ENCODE measurements at places on chromosomes 1 and 21.

- no peak for DNase-seq
Measured at GRCh38 chr1:15975358-15975804, 520 bp downstream of the ZBTB17 start.

DNA sequence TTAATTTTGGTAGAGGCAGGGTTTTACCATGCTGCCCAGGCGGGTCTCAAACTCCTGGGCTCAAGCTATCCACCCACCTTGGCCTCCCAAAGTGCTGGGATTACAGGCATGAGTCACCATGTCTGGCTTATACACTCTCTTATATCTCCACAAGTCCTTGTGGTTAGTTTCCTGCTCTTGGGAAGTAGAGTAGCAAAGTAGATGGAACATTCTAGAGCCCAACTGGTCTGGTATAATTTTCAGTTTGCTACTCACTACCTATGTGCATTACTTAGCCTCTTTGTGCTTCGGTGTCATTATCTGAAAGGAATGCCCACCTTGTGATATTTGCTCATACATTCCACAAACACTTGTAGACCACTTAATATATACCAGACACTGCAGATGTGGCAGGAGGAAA lies 96.6 kb upstream of the IPO9 start:
- no peak for DNase-seq

- DNase-seq = peak; percentile 73
Measured at GRCh38 chr1:178093951-178094738, at the start of gene RASAL2. Gene RASAL2 (plus strand): TSS chr1:178094104. CDS start chr1:178094493, 389 bp downstream.

DNA sequence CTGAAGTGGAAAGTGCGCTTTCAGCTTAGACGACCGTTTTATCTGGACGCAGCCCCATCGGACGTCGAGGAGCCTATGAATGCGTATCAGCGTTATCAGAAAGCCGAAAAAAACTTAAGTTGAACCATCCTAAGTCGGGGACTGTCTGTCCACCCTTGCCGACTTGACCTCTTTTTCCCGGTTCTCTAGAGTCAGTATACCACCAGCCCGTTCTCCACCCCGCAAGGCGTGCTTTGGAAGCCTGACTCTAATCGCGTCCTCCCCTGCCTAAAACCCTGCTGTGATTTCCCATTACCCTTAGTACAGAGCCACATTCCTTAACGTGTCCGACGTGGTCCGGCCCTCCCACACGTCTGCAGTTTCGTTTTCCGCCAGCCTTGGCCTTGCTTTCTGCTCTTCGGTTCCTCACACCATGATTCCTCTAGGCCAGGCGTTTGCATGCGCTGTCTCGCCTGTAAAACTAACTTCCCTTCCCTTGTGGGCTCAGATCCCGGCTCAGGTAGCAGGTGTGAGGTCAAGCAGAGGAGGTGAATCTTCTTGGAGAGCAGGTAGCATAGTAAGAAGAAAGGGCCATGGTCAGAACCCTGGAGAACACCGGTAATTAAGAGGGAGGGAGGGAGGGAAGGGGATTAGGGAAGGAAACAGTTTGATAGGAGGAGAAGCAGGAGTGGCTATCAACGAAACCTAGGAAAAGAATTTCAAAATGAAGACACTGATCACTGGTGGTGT lies 865 bp downstream of the ADPRS start:
- DNase-seq = no peak

DNA sequence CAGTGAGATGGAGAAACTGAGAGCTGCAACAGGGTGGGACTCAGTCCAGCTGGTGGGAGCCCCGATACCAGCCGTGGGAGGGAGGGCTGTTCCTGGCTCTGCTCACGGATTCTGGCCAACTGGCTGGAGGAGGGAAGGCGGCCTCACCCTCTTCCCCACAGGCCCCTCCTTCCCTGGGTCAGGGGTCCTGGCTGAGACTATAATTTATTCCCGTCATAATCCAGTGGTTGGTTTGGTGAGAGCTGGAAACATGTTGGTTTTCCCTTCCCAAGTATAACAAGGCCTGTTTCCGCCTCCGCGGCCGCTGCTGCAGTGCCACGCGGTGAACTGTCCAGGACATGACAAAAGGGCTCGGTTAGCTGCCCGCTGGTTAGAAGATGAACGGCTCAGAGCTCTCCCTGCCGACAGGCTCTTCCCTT lies 10.0 kb downstream of the PTPRF start:
- DNase-seq = no peak

- no peak for DNase-seq
Measured at GRCh38 chr1:7529917-7530316, 241.2 kb upstream of the VAMP3 start.

DNA sequence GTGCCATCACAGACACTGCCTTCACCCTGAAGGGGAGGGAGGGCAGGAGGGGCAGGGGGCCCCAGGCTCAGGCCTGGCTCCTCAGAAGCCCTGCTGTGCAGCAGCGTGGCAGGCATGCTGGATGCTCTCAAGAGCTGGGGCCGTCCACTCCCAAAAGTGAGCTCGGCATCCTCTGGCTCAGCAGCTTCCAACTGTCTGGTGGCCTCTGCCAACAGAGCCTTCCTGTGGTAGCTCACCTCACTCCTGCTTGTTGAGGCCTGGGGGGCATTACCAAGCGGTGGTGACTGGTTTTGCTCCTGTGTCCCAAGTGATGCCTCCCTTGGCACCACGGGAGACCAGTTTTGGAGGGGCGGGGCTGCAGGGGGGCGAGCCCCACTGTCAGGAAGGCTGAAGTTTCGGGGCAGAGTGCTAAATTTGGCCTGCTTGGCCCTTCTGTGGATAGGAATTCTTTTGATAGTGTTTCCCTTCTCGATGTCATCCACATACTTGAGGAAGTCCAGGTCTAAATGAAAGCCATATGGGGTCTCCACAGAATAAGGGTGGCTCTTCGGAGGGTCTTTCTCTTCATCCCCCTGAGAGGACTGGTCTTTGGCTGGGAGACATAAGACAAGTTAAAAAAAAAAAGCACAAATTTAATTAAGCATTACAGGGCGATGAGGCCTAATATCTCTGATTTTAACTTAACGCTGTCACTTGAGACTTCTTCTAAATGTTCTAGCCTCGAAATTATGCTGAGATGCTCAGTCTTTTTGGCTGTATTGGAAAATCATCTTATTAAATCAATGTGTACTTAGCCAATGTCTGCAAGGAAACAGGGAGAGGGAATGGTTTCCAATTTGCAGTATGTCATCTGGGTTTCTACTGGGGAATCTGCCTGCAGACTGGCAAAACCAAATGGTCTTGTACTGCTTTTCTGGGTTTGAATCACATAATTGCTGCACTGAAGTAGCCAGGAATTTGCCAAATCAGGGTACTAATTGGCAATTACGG lies 44.4 kb downstream of the KANK4 start:
- DNase-seq = no peak

- no peak for DNase-seq
Measured at GRCh38 chr1:201539561-201540431, 869 bp downstream of the NAV1 start.

DNA sequence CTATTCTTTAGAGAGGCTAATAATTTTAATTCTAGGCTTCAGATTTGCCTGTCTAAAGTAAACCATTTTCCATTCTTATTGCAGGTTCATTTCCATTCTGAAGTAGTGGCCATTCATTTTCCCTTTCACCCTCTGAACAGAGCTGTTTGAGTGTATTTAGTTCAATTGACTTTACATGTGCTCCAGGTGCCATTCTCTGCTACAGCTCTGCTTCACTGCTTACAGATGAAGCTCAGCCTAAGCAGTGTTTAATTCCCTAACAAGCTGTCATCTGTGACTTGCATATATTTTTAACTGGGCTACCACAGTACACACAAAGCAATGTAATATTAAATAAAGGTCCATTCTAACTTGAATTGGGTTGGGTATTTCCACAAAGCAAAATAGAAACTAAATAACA lies 1031.6 kb downstream of the KCNT2 start:
- DNase-seq = no peak

- DNase-seq = no peak
Measured at GRCh38 chr1:78145105-78145580, 99.4 kb downstream of the GIPC2 start.

GRCh38 chr1:44220001-44220751 lies 6.9 kb downstream of the DMAP1 start:
- DNase-seq = no peak

GRCh38 chr21:45506241-45506817 lies 35.9 kb downstream of the SLC19A1 start:
- no peak for DNase-seq

DNA sequence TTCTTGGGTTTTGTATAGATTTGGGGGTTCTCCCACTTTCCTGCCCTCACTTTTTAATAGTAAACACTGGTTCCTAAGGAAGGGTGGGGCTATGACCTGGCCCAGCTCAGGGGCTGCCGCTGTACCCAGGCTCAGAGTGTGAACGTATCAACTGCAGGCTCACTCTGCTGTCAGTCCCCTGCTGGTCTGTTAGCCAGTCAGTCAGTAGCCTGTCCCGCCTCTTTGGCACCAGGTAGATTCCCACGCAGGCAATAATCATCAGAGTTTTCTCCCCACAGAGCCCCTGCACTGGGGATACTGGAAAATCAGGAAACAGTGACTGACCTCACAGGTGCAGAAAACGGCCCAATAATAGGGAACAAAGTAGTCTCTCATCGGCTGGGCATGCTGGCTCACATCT lies 15.0 kb upstream of the ALPL start:
- no peak for DNase-seq

DNA sequence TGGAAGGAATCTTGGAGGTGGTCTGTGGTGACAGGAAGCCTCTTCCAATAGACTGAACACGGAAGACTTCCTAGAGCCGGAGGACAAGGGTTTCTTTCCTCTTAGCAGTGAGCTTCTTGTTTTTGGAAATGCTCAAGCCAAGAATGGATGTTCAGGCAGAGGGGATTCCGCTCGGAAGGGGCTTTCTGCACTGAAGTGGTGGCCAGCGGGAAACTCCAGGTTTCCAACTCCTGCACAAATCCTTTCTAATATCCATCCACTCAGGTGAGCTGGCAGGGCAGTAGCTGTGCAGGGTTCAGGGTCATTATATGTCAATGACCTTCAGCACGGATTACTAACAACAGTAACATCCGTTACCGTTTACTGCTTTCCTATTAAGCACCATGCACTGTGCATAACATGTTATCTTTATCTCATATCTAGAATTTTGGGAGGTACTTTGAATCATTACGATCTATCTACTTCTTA lies 573 bp upstream of the CPT2 start:
- no peak for DNase-seq

- no peak for DNase-seq
Measured at GRCh38 chr1:181032535-181032934, 1.2 kb upstream of the MR1 start.

- no peak for DNase-seq
Measured at GRCh38 chr1:4673494-4673893, 19.1 kb downstream of the AJAP1 start.

GRCh38 chr1:246779561-246780175 lies 55.5 kb downstream of the SCCPDH start:
- no peak for DNase-seq

DNA sequence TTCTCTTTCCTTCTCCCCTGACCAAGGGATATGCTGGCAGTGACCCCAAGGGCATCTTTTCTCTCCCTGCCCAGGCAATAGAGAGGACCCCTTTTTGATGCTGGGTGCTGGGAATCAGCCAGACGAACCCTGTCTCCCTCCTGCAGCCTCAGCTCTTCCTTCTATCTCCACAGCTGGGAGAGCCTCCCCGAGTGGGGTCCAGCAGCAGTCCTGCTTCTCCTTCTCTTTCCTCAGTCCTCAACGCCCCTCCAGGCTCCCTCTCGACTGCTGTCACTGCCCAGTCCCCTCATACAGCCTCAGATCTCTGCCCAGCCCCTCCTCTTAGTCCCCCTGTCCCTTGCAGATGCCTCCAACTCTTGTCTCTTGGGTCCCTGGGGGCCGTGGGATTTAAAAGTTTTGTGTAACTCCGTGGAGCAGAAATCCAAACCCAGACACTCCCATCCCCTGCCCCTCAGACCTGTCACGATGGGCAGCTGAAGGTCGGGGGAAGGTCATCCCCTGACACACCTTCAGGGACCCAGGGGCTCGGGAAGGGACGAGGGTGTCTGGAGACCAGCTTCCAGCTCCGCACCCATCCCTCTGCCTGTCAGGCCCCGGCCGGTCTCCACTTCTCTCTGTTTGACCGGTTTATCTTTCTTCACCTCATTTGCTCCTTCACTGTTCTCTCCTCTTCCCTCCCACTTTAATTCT lies 5.8 kb upstream of the ETV3L start:
- no peak for DNase-seq

DNA sequence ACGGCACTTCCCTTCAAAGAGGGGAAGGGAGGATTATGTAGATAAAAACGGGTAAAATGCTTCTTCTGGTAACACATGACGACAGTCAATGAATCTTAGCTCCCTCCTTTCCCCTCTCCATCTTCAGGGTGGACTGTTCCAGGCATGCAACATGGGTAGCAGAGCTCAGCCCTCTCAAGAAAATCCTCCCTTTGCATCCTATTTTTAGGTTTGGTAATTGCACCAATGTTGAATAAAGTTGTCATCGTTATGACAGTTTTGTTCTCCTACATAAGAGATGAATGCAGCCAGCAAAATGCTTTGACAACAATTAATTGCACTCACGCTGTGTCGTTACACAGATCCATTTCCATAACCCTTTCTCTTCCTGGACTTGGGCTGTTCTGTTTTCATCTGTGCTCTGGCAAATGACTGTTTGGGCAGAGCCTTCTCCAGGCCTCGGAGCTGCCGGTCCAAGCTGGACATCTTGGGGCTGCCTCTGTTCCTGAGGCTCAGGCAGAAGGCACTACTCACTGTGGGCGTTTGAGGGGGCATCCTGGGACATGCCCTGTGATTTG lies 127.6 kb downstream of the CNIH3 start:
- DNase-seq = no peak

DNA sequence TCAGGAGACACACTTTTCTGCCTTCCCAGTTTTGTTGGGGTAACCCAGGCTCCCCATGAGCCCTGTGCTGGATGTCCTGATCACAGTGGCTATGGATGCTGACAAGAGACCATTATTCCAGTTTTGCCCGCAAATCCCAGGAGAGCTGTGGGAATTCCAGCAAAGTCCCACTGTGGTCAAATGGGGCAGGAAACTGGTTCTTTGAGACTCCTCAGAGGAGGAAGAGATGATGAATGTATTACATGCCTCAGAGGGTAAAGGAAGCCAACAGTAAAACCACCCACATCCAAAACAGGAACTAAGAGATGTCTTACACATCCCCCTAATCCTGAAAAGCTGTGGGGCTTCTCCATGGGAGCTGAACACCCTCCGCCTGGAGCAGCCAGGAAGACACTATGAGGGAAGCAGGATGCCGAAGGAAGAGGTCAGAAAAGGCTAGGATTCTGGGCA lies 12.8 kb upstream of the MPZL1 start:
- no peak for DNase-seq

DNA sequence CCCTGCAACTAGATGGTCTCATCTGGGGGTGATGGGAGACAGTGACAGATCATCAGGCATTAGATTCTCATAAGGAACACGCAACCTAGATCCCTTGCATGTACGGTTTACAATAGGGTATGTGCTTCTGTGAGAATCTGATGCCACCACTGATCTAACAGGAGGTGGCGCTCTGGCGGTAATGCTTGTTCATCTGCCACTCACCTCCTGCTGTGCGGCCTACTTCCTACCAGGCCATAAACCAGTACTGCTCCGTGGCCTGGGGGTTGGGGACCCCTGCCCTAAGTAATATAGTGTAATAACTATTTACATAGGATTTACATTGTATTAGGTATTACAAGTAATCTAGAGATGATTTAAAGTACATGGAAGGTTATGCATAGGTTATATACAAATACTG lies 134.9 kb downstream of the CLEC20A start:
- DNase-seq = no peak

- DNase-seq = no peak
Measured at GRCh38 chr1:53934170-53934765, 11.2 kb downstream of the IFT25 start.

GRCh38 chr21:34365809-34366208 lies 2.0 kb downstream of the KCNE2 start:
- DNase-seq = no peak
